ENCODE measurements at places on chromosomes 1 and 21. TPM values are rescaled to one million over a fixed set of nuclear protein-coding genes. Genes with fewer than 3 reads are reported as not detected.

The PLXNA2 gene
- 9.9 TPM for total RNA-seq

The OR6N1 gene
- total RNA-seq = not detected

The MEX3A gene
- total RNA-seq = 1.7 TPM

The LPAR3 gene
- 46.8 TPM for total RNA-seq

The FOXD2 gene
- total RNA-seq = 0.07 TPM

The LENEP gene
- total RNA-seq = 1.00 TPM

The PHTF1 gene
- total RNA-seq = 7.5 TPM

The TMEM61 gene
- 0.68 TPM for total RNA-seq

The NBPF8 gene
- 16.9 TPM for total RNA-seq
